NCI-H1417 treated with DMSO at 0.1 percent for 48 hours (cell line): ENCODE measurements at places on chromosomes 11 and 22.

- no peak for DNase-seq
Measured at GRCh38 chr11:87451395-87451794, 413.7 kb downstream of the TMEM135 start.

DNA sequence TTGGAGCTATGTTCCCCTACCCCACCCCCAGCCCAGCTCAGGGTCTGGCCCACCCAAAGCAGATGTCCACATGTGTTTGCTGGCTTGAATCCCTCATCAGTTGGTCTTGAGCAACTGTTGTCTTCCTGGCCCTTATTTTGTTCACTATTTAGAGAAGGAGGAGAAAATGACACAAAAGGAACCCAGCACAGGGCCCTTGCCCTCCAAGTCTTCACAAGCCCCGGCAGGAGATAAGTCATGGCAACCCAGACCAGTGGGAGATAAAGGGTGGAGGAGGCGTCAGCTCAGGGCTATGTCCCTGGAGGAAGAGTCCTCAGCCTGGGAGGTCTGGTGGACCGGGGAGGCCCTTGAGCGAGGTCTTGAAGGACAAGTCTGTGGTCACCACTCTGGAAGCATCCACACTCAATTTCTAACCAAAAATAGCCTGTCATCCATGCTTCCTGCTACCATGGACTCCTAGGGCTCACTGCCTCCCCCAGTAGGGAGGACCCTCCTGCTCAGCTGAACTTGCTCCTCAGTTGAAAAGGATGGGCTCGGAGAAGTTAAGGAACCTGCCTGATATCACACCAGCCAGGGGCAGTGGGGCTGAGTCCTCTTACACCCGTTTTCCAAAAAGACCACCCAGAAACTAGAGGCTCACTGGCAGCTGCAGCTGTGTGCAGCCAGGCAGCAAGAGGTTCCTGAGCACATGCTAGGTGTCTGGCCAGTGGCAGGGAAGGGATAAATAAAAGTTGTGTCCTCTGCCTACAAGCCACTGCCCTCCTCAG lies 1.8 kb upstream of the RAB3IL1 start:
- no peak for DNase-seq

DNA sequence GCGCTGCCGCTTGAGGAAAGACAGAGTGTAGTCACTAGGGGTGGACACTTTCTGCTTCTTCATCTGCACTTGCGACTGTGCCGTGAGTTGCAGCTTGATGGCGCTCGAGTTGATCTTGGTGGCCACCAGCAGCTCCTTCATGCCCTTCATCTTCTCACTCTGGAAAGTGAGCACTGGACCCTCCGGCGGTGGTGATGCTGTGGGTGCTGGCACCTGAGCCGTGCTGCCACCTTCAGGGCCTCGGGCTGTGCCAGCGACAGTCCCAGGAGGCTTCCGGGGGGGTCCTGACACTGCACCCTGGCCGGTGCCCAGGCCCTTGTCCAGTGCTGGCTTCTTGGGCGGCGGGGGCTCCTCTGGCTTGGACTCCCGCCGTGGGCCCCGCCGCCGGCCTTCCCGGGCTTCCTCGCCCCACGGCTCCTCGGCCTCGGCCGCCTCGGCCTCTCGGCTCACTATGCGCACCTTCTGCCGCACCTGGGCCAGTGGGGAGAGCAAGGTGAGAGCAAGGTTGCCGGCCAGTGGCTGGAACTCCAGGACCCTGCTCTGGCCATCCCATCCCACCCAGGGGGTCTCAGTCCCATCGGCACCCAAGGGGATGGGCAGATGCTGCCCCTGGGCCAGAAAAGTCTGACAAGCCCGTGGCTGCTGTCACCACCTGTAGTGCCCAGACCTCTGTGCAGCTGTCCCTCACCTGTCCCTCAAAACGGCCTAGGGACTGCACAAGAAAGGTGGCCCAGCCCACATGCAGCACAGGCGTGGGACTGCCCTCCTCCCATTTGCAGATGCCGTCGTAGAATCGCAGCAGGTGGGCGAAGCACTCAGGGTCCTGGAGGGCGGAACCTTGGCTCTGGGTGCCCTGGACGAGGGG lies 1.6 kb upstream of the MAP4K2 start:
- DNase-seq = no peak

GRCh38 chr22:44496844-44497217 lies 1.2 kb downstream of the RTL6 start:
- no peak for DNase-seq

DNA sequence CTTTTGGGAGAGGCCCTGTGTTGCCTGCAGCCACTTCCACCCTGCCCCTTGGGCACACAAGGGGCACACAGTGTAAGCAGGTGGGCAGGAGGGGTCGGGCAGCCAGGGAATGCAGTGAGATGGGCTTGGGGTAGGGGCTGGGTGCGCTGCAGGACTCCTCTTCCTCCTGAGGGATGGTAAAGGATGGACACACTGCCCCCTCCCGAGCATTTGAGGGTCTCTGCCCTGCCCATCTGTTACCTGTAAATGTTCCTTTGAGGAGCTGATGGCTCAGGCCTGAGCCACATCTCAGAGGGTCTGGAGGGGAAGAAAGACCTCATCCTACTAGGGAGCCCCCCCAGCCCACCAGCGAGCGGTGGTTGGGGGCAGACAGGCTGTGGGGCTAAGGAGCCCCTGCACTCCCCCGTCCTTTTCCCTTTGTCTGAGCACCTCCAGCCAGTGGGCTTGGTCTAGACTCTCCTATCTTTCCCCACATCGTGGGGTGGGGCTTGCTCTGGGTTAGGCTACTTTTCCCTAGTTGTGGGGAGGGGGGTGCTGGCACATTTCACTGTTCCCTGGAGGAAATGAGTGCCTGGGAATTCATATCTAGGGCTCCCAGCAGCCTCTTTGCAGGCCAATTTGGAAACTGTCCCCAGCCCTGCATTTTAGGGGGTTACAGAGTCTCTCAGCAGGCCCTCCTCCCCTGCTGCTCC lies 1.7 kb upstream of the TSSC4 start:
- DNase-seq = no peak

DNA sequence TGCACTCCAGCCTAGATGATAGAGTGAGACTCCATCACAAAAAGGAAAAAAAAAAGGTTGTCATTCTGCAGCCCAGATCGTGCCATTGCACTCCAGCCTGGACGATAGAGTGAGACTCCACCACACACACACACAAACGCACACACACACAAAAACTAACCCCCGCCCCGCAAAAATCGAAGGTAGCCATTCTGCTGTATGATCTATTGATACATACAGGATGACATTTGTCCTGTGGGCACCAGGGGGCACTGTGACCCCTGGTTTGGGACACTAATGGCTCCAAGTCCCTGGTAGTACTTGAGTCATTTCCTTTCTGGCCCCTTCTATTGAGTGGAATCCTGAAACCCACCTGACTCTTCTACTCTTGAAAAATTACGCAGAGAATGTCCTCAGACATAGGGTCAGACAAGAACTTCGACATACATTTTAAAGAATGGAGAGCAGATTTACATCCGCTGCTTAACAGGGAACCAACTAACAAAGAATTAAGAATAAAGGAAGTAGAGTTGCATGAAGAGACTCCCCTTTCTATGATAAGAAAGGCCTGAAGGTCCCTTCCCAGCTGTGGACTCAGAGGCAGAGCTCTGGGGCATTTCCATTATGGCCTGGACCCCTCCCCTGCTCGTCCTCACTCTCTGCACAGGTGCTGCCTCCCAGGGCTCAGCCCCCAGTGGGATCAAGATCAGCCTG lies 35.0 kb upstream of the PRAME start:
- DNase-seq = no peak

DNA sequence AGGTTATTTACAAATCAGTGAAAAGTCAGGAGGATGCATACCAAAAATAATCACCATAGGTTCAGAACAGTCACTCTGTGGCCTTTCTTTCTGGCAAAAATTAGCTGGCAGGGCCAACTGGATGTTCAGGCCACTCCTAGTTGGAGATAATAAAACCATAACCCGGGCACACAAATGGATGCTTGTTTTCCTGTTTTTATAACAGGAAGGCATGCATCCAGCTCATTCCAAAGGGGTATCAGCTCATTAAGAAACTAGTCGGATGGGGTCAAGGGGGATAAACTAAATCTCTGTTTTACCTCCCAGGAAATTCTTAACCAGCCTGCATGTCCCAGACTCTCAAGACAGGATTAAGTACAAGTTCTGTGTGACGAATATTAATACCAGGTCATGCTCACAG lies 81.0 kb downstream of the FBXO7 start:
- DNase-seq = no peak

- DNase-seq = no peak
Measured at GRCh38 chr11:68961245-68961644, 19.5 kb downstream of the MRGPRD start.

DNA sequence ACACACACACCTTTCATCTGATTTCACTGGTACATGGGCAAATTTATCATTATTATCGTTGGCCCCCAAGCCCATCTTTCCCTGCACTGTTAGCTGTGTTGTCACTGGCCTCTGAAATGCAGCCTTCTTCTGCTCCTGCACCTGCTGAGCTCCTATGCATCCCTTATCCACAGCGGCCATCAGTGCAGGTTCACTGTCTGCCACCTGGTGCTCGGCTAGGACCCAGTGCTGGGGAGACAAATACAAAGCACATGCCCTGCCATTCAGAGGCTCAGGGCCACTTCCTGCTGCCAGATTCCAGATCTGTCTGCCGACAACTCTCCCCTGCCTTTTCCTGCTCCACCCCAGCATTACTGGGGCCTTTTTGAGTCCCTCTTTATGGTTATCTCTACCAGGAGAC lies 1205.4 kb downstream of the TBC1D22A start:
- DNase-seq = no peak

DNA sequence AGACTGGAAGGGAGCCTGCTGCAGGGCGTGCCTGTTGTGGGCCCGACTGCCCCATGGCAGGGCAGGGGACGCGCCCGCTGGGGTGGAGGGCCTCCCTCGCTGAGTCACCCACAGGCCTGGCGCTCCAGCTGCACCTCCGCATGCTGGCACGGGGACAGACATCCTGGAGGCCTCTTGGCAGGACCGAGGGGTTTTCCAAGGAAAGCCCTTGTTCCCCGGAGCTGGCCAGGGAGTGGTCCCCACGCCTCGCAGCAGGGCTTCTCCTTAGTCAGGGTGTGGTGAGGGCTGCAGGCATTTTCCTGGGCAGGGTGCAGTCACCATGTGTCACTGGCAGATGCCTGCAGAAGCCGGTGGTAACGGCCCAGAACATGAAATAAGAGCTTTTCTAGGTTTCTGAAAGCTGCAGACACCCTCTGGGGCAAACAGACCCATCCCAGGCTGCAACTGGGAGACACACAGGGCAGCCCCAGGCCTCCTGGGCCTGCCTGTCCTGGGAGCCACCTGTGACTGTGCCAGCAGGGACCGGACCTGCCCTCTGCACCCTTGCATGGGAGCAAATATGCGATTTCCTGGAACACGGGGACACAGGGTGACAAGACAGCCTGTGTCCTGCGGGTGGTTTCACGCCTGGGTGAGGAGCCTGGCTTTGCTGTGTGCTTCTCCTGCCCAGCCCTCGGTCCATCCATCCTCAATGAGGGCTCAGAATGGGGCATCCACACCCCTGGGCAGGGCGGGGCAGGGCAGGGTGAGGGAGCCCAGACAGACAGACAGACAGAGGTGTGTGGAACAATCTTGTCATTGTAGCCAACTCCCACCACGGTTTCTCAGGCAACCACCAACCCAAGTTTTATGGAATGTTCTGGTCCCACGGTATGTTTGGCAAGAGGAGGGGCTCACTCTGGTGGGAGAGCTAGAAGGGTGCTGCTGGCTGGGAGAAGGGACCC lies 43.2 kb upstream of the FADD start:
- DNase-seq = no peak

DNA sequence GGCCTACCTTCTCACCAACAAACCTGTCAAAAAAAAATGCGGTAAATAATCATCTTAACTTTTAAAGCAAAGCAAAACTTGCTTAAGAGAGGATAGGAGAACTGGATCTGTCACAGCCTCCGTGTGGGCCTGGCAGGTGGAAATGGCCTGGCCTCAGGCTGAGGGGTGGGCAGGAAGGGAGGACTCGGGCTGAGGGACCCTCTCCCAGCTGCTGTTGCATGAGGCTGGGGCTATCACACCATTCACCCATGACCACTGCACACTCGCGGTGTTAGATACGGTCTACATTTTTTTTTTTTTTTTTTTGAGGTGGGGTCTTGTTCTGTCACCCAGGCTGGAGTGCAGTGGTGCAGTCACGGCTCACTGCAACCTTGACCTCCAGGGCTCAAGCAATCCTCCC lies 24.5 kb downstream of the ARHGAP1 start:
- DNase-seq = no peak

DNA sequence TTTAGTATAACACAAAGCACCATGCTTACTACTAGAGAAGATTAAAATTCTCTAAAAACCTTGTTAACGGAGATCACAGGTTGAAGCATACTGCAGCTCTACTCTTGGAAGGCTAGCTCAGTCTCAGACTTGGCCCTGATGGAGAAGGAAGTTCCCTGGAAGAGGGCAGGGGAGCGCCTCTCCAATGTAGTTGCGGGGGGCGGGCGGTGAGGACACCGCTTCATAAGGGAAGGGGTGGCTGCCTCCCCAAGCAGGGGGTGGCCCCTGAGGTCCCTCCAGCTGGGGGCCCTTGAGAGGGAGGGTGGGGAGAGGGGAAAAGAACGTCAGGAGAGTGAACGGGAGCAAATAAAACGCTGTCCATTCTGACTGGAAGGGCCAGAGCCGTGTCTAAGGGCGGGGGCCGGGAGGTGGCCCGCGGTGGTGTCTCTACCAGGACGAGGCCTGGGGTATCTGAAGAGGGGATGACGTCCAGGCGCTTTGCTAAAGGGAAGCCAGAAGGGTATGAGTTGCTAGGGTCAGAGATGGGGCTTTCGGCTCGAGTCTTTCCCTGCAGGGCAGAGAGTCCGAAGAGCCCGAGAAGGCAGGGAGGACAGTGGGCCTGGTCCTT lies 553 bp upstream of the USP47 start:
- DNase-seq = no peak

DNA sequence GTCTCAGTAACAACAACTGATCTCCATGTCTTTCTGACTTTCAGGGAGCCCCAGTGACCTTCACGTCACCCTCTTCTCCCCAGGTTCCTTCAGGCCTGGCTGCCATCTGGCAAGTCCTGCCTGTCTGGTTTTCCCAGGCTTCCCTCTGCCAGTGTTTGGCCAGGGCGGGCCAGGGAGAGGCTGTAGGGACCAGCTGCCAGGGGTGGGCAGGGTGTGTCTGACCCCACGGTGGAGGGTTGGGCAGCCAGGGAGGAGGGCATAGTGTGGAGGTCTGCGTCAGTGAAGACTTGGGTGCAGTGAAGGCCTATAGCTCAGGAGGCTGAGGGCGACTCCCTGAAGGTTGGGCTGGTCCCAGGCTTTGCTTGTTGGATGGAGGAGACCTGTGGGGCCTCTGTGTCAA lies 11.9 kb upstream of the MRGPRX2 start:
- no peak for DNase-seq

DNA sequence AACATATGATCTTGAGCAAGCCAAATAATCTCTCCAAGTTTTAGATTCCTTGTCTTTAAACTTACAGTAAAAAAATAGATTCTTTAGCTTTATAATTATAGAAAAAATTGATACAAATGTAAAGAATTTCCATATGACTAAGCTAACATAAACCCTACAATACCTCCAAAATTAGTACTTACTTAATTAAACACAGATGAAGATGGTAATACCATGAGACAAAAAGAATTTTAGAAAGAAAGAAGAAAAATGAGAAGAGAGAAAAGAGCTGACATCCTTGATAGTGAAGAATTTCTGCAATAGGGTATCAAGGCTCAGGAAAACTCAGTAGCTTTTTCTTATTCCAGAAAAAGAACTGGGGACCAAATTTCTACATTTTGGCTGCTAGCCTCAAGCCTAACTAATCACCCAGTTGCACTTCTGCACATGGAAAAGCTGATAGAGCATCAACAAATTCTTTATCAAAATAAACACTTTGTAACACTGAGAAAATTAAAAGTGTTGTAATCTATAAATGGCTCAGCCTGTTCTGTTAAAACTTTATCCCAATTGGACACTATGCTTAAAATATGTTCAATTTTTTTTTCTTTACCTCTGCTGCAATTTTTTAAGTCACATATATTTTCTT lies 24.7 kb upstream of the SOX6 start:
- no peak for DNase-seq

GRCh38 chr11:75853971-75854370 lies 39.0 kb downstream of the UVRAG start:
- DNase-seq = no peak
